Fibroblast of skin of back (primary cell): ENCODE measurements at places on chromosomes 11 and 22.

GRCh38 chr22:44623771-44624510 is 78.1 kb upstream of the PRR5 start:
- peak; percentile 15 for DNase-seq

DNA sequence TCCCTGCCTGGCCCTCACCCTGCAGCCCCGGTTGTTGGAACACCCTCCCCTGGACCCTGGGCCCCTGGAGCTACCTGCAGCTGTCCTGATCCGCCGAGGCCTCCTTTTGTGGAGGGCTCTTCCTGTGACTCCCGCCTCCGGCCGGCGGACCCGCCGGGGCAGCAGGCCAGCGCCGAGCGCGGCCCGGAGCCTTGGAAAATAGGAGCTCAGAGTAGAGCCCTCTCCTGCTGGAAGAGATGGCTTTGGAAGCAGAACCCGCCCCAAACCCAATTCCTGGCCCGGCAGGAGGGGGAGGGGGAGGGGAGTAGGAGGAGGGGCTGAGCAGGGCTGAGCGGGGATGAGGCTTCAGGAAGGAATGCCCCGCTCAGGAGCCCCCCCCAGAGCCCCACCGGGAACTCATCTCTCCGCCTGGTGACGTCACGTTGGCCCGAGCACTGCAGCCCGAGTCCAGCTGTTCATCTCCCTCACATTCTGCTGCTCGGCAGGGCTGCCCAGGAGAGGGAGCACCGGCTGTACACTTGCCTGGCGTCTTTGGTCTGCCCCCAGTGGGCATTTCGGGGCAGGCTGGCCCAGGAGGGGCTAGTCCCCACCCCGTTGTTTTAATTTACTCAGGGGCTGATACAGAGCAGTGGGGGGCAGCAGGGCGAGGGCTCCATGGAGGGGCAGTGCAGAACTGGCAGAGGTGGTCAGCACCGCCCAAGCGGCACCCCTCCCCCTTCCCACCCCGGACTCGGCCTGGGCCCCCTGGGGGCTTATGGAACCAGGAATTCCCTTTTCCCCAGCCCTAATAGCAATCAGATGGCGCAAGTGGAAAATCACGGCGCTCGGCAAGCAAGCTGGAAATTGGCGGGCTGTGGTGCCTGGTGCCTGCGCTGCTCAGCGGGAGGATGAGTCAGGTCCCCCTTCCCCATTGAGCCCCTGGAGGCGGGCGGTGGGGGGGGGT is at the start of gene MRGPRF:
MRGPRF (minus strand) TSS at position 238 of the 943 bp plus-strand sequence. CDS start 3,345 bp downstream, outside the sequence.
- DNase-seq = peak; percentile 91

DNA sequence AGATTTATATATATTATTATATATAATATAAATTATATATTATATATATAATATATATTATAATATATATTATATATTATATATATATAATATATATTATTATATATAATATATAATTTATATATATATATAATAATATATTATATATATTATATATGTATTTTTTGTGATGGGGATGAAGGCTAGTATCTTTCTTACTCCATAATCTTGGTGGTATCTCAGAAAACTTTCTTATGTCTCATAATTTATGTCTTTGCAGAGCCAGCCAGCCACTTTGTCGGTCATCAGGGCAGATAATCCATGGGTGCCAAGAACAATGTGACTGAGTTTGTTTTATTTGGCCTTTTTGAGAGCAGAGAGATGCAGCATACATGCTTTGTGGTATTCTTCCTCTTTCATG is at the start of gene OR4S1:
OR4S1 (plus strand) TSS at position 301 of the 400 bp plus-strand sequence; CDS start at position 301, 0 bp downstream.
- DNase-seq = no peak

DNA sequence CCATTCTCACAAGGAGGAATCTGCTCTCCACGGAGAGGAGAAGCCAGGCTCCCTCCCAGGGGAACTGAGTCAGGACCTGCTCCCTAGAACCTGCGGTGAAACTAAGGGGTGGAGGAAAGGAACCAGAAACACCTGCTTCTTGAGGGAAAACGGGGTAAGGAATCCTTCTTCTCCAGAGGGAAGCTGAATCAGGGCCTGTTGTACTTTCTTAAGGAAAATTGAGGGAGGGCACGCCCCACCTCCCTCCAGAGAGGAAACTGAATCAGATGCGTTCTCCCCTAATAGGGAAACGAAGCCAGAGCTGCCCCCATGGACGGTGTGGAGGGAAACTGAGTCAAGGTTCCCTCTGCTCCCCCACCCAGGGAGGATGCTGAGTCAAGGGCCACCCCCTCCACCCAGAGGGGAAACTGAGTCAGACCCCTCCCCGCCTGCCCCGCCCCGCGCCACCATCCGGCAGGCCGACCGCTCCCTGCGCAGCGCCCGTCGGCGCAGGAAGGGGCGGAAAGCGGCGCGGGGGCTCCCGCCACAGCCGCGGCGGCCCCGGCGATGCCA is 393 bp downstream of the RELA start:
- DNase-seq = peak; percentile 19

- DNase-seq = no peak
Measured at GRCh38 chr22:17152971-17153370, 6.1 kb downstream of the HDHD5 start.

GRCh38 chr11:93225662-93226061 is 27.9 kb upstream of the SLC36A4 start:
- DNase-seq = peak; percentile 19

- DNase-seq = peak; percentile 0
Measured at GRCh38 chr11:67732045-67732787, 57.8 kb upstream of the ALDH3B2 start.

DNA sequence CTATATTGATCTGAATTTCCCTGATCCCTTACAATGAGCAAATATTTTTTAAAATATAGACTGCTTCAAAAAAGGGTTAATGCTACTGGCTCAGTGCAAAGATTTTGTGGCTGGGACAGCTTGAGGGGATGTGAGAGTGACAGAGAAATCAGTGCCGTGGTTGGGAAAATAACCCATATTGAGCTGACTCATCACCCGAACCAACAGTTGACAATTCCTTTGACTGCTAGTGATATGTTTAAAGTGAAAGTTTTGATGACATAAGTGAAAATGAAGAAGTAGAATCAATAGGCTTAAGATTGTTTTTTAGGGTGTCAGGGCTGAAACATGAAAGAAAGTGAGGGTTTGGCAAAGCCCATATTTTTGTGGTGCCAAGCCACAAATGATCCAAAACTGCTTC is 257.1 kb upstream of the TENM4 start:
- DNase-seq = peak; percentile 4
